ENCODE measurements at places on chromosomes 11 and 22. TPM values are rescaled to one million over a fixed set of nuclear protein-coding genes. Genes with fewer than 3 reads are reported as not detected.

The FGF19 gene
- total RNA-seq: not detected

The GGTLC2 gene
- not detected for total RNA-seq

The BTBD18 gene
- not detected for total RNA-seq

The FGF3 gene
- not detected for total RNA-seq

The OR5P2 gene
- total RNA-seq: not detected
